Activated CD4-positive, alpha-beta T cell treated with anti-CD3 and anti-CD28 coated beads, Interleukin-10, Interleukin-2, amounts not matched to agents 100 ng/mL and 50 ng/mL, durations not matched to agents 16 hours and 8 hours (primary cell): ENCODE measurements at places on chromosomes 5 and 9.

GRCh38 chr9:122923947-122924346 is 7.4 kb downstream of the ZBTB26 start:
- DNase-seq: no peak

DNA sequence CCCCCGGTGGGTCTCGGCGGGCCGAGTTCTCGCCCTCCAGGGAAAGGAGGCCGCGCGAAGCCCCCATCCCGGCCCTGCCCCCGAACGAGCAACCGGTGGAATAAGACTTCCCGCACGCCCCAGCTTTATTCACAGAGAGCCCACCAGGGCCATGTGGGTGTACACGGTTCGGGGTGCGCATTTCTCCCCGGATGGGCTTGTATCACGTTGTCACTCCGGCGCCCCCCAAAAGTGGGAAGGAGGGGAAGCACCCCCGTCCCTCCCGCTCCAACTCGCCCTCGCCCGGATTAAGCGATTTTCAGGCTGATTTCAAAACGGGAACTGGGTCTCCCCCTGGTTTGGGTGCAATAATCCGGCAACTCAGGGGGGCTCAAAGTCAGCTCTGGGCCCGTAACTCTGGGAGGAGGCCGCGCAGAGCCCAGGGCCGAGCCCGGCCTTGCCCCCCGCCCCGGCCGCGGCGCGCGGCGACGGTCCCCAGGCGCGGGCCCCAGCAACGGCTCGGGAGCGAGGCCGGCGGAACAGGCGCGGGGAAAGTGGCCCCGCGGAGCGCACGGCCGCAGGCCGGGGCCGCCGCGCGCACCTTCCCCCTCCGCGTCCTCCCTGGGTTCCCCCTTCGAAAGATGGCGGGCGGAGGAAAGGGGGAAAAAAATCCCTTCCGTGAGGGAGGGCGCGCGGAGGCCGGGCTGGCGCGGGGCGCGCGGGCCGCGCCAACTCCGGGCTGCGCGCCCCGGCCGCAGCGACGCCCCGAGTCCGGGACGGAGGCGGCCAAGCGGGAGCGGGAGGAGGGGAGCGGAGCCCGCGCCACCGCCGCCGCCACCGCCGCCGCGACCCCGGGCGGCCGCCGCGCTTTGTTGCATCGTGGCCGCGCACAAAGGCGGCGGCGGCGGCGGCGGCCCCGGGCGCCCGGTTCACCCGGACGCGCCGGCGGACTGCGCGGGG is 644 bp downstream of the BRD3 start:
- DNase-seq: peak; percentile 30

DNA sequence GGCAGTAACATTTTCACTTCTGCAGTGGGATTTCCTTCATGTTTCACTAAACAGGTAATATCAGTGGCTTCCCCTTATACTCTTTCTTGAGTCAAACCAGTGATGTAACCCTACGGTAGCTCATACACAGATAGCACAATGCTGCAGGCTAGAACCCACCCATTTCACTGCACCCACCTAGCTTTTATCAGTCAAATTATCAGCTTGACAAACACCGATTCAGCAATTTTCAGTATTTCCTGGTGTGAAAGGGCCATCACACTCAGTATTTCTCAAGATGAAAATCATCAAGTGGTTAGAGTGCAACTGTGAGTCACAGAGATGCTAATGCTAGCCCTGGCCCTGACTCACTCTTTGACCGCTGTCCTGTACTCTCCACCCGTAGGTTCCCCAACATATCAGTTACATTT is 242.3 kb upstream of the PTGER4 start:
- peak; percentile 90 for DNase-seq

DNA sequence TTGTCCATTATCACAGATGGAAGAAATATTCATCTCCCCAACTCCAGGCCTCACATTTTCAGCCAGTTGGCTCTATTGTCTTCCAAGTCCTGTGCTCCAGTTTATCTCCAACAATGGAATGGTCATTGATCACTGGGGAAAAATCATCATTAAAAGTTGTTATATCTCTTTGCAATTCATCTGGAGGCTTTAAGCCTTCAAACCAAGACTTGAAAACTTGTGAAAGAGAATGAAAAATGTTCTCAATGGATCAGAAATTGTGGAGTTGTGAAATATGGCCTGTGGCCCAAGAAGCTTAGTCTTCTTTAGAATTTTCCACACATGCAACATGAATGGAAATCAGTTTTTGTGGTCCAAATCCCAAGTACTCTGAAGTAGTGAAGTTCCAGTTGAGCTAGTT is 569.6 kb downstream of the EBF1 start:
- no peak for DNase-seq

- peak; percentile 69 for DNase-seq
These were observed 85.6 kb downstream of the PTTG1 start for GRCh38 chr5:160507221-160507721.

DNA sequence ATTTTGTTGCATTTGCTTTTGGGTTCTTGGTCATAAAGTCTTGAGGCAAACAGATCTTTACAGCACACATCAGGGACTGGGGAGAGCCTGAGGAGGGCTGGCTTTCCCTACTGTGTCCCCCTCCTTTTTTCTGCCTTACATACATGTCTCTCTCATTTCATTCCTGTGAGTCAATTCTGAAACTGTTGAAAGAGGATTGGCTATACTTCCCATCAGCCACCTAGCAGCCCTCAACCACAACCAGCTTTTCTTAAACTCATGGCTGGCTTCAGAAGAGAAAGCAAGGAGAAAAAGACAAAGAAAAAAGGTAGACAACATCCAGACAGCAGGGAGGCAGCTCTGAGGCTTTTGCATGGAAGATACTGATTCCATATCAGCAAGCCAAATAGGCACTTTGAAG is 374.8 kb upstream of the KIF2A start:
- DNase-seq: peak; percentile 17

GRCh38 chr5:133769842-133770241 is 157.5 kb upstream of the FSTL4 start:
- no peak for DNase-seq

DNA sequence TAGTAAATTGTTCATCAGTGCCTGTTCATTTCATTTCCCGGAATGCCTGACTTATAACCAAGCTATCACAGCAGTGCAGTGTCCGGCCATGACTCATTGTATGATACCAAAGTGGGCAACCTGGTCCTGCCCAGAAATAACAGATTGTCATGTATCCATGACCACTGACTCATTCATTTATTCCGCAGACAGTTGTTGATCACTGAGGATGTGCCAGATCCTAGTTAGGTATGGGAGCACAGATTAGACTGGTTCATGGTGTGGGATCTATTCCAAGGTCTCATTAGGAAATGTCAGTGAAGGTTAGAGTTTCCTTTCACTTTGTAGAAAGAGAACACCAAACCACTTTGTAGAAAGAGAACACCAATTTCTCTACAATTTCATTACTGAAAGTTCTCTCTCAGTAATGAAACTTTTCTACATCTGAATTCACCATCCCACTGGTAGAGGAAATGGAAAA is 8.7 kb downstream of the NREP start:
- no peak for DNase-seq

GRCh38 chr5:41621420-41621819 is 111.0 kb upstream of the PLCXD3 start:
- DNase-seq: no peak

DNA sequence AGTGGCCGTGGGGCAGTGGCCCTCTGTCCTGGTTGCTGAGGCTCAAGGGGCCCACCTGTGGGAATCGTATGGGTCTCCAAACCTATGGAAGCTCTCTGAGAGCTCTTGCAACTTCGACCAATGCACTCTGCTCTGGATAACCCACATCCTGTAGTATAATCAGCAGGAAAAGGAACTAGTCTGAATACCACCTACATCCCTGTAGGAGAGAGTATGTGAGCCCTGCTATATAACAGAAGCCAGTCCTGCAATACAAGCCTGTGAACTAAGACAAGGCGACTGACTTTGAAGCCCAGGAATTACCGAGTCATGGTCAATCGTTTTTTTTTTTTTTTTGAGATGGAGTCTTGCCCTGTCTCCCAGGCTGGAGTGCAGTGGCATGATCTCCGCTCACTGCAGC is 29.8 kb upstream of the BICD2 start:
- DNase-seq: no peak

DNA sequence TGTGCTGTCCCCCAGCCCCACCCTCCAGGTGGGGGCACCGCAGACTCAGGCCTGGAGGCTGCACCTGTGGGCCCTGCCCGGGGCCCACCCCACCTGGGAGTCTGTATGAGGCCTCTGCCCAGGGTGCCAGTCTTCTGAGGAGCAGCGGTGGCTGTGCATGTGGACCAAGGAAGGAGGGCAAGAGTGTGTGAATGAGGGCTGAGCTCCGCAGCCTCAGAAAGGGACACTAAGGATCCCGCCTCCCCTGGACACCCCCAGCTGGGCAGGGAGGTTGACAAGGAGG is 19.1 kb downstream of the FGD3 start:
- no peak for DNase-seq

DNA sequence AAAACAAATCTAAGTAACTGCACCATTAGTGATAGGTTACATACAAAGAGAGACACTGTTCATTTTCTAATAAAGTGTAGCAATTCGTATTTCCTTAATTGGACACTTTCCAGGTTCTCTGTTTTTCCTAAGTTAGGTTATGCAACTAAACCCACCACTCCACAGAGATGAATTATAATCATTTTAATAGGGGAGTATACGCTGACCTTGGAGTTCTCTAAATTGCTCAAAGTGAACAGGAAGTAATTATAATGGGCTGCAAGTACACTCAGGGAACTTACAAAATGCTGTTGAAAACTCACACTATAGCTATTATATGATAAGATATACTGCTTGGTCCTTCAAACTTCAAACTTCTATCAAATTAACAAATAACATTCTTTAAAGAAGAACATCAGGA is 18.2 kb upstream of the ADCY2 start:
- DNase-seq: no peak

GRCh38 chr9:99885747-99886146 is 20.7 kb upstream of the STX17 start:
- DNase-seq: no peak

GRCh38 chr5:139577689-139578290 is 16.7 kb downstream of the UBE2D2 start:
- DNase-seq: no peak
